Cardiac muscle cell (in vitro differentiated cells and primary cell): ENCODE measurements at places on chromosomes 13 and 19. TPM values are rescaled to one million over a fixed set of nuclear protein-coding genes. Genes with fewer than 3 reads are reported as not detected.

The IGFL1 gene
- total RNA-seq: not detected in 2 replicates

DNA sequence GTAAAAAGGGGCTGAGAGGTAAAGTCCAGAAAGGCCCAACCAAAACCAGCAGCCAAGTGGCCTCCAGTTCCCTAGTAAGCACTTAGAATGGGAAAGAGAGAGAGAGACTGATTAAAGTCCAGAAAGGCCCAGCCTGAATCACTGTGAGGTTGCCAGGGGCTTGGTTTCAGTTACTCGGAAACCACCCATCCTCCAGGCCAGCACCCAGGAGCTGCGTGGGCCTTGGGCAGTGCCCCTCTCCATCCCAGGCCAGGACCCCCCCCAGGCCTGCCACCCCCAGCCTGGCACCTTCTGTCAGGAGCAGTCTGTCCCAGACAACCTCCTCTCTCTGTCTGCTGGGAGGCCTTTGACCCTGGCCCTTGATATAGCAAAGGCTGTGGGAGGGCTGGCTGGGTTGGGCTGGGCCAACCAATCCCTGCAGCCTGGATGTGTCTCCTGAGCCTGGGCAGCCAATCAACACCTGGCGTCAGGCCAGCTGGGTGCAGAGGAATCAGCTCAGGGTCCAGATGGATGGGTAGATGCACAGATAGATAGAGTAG, at the start of gene CYP4F2:
CYP4F2 (minus strand) TSS at position 337 of the 539 bp plus-strand sequence. CDS start 463 bp downstream, outside the sequence.
- no peaks in the 10 kb centered on the region for H3K27me3 ChIP-seq
- no peaks in the 10 kb centered on the region for H3K36me3 ChIP-seq
- H3K4me1 ChIP-seq: no peaks in the 10 kb centered on the region
- DNase-seq: no peak
- H3K4me3 ChIP-seq: no peak within 1 kb of the TSS
- no peak within 1 kb of the TSS for H3K27ac ChIP-seq

DNA sequence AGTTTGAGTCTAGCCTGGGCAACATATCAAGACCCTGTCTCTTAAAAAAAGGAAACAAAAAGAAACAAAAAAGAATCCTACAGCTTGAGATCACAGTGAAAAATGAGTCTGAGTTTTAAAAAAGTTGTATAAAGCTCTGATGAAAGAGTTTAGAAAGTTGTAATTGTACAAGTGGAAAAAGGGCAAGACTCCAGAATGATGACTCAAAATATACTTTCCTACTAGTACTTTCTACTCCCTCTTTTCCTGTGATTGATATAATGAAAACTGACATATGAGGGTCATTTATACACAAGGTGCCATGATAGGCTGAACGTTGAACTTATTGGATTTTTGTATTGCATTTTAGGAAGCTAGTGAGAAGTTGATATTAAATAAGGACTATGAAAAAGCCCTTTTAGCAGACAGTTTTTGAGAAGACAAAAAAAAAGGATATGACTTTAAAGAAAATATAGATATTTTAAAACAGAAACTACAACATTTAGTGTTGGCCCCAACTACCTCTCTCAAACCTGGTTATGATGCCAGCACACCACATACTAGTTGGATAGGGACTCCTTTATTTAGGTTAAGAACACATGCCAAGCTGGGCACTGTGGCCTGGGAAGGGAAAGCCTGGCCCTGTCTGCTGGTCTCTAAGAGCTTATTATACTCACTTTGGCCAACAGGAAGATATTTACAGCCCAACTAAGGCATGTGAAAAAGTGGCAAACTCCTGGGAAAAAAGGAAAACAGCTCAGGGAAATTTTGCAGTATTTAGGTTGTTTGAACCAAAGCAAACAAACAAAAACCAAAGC, 116.6 kb downstream of the KL start:
- H3K27me3 ChIP-seq: no peaks in the 10 kb centered on the region
- H3K36me3 ChIP-seq: no peaks in the 10 kb centered on the region
- no peaks in the 10 kb centered on the region for H3K4me1 ChIP-seq
- H3K4me3 ChIP-seq: no peak overlapping the region
- no peak overlapping the region for H3K27ac ChIP-seq

- H3K4me3 ChIP-seq: no peak overlapping the region
- no peaks in the 10 kb centered on the region for H3K4me1 ChIP-seq
- no peaks in the 10 kb centered on the region for H3K27me3 ChIP-seq
- DNase-seq: no peak
- no peak overlapping the region for H3K27ac ChIP-seq
Measured at GRCh38 chr13:43830497-43830881, 43.7 kb upstream of the ENOX1 start.

- peaks cover 10% of the 10 kb centered on the region for H3K4me1 ChIP-seq
- H3K27ac ChIP-seq: peak overlapping the region; percentile 76
- H3K36me3 ChIP-seq: no peaks in the 10 kb centered on the region
- no peak overlapping the region for H3K4me3 ChIP-seq
Measured at GRCh38 chr13:79810669-79811068, 329.7 kb downstream of the NDFIP2 start.

- H3K36me3 ChIP-seq: no peaks in the 10 kb centered on the region
- no peak overlapping the region for H3K4me3 ChIP-seq
- H3K27ac ChIP-seq: no peak overlapping the region
- H3K4me1 ChIP-seq: peaks cover 36% of the 10 kb centered on the region
- peak; percentile 23 for DNase-seq
Measured at GRCh38 chr13:44157606-44158005, 216.0 kb upstream of the SERP2 start.
